Vagina (tissue), 2 donors: ENCODE measurements at places on chromosomes 2 and 18. TPM values are rescaled to one million over a fixed set of nuclear protein-coding genes. Genes with fewer than 3 reads are reported as not detected.
A peak's percentile ranks its signal among the peaks of the same experiment; 100 is the strongest.

GRCh38 chr2:231222318-231223000, 24.0 kb downstream of the ARMC9 start:
- DNase-seq = no peak
- no peak overlapping the region for H3K4me3 ChIP-seq
- H3K27ac ChIP-seq = peak overlapping the region; percentile 29

GRCh38 chr2:199201539-199201938, 256.2 kb downstream of the SATB2 start:
- H3K27ac ChIP-seq = no peak overlapping the region
- no peak for DNase-seq
- H3K27me3 ChIP-seq = no peaks in the 10 kb centered on the region
- H3K36me3 ChIP-seq = no peaks in the 10 kb centered on the region
- H3K4me3 ChIP-seq = no peak overlapping the region
- peaks cover 5% of the 10 kb centered on the region for H3K4me1 ChIP-seq

DNA sequence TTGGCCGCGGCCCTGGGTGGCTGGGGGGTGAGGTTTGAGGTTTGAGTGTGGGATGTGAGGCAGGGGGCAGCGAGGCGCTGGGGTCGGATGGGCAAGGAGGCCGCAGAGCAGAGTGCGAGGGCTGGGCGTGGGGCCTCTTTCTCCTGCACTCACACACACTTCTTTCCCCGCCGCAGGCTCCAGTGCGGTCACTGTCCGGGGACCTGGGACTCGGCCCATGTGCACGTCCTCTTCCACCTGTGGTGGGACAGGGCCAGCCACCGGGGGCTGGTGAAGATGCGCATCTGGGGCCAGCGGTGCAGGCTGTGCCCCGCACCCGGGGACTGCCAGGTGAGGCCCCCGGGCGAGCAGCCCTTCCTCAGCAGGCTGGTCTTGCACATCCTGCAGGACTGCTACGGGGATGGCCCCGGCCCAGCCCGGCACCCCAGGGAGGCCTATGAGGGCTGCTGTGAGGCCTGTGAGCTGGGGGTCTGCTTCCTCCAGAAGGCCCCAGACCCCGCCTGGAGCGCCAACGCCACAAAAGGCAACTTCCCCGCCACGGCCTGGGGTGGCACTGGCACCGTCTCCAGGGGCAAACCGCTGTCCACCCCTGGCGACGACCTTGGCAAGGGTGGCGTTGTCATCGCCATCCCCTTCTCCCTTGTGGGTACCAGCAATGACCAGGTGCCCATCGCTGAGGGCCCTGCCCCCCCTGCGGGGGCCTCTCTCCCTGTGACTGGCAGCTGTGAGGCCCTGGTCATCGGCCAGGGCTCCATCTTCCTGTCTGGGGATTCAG, 2.2 kb downstream of the RTP5 start:
- H3K27ac ChIP-seq = no peak overlapping the region
- H3K4me1 ChIP-seq = no peaks in the 10 kb centered on the region
- DNase-seq = no peak
- no peaks in the 10 kb centered on the region for H3K36me3 ChIP-seq

Gene RAB27B
- total RNA-seq = 6.1 TPM

DNA sequence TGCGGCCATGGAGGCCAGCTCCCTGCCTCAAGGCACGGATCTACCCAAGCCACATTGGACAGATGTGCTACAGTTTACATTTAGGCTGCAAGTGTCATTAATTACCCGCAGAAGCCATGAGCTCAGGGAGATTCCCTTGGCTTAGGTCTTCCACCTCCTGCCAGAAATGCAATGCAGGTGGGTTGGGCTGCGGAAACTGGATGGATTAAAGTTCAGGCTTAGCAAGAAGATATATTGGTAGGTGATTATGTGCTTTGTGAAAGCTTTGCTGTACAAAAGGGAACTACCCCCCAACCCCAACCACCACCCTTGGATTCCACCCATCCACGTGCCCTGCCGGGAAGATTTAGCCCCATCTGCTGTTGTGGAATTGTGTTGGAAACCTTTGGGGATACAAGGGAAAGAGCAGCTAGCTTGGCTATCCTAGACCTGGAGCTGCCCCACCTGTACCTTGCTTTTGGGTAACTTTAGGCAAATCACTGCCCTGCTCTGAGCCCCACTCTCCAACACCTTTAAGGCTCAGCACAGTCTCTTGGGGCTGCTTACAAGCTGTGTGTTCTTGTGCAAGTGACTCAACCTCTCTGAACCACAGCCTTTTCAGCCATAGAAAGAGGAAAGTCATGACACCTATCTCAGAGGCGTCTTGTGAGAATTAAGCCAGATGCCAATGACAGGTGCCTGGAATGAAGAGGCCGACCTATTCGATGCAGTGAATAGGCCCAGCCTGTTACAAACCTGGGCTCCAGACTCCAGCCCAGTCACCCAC, 141.6 kb upstream of the GLI2 start:
- peaks cover 37% of the 10 kb centered on the region for H3K4me1 ChIP-seq
- no peaks in the 10 kb centered on the region for H3K36me3 ChIP-seq
- no peak overlapping the region for H3K27ac ChIP-seq
- H3K27me3 ChIP-seq = no peaks in the 10 kb centered on the region
- no peak overlapping the region for H3K4me3 ChIP-seq
- no peak for DNase-seq

- H3K27me3 ChIP-seq = no peaks in the 10 kb centered on the region
- no peaks in the 10 kb centered on the region for H3K36me3 ChIP-seq
- no peak for DNase-seq
- H3K4me3 ChIP-seq = no peak overlapping the region
- no peaks in the 10 kb centered on the region for H3K4me1 ChIP-seq
Measured at GRCh38 chr2:114610677-114611076, 168.2 kb downstream of the DPP10 start.

DNA sequence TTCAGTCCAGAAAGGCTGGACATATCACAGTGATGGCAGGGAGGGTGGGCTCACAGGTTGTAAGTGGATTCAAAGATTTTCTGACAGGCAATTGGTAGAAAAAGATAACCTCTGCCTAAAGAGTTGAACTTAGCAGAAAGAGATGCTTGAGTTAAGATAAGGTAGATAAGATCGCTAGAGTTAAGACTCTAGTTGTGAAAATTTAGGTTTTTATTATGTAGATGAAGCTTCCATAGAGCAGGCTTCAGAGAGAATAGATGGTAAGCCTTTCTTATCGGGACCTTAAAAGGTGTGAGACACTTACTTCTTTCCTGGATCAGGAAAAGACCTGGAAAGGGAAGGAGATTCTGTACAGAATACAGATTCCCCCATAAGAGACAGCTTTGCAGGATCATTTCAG, 134.4 kb downstream of the GULP1 start:
- H3K27ac ChIP-seq = no peak overlapping the region
- no peak overlapping the region for H3K4me3 ChIP-seq

GRCh38 chr2:239312741-239313667, 87.8 kb downstream of the HDAC4 start:
- peak; percentile 87 for DNase-seq
- H3K27me3 ChIP-seq = no peaks in the 10 kb centered on the region
- H3K4me3 ChIP-seq = peak overlapping the region; percentile 6
- peaks cover 43% of the 10 kb centered on the region for H3K4me1 ChIP-seq
- H3K36me3 ChIP-seq = no peaks in the 10 kb centered on the region
- peak overlapping the region; percentile 59 for H3K27ac ChIP-seq

DNA sequence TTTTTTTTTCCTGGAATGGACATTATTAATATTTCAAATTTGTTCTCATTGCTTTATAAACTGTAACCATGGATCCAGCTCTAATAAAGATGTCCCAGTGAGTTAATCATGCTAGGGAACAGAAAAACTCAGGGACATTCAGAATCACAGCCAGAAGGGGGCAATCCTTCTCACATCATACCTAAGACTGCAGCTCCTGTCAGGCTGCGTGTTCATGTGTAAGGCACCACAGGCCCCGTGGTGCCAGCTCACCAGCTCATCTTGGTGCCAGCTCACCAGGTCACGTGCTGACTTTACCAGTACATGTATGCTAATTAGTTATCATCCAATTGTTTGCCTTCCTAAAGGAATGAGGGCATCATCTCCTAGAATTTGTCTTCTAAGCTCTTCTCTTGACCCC, 84.7 kb upstream of the NEDD4L start:
- H3K4me3 ChIP-seq = no peak overlapping the region
- no peaks in the 10 kb centered on the region for H3K27me3 ChIP-seq

DNA sequence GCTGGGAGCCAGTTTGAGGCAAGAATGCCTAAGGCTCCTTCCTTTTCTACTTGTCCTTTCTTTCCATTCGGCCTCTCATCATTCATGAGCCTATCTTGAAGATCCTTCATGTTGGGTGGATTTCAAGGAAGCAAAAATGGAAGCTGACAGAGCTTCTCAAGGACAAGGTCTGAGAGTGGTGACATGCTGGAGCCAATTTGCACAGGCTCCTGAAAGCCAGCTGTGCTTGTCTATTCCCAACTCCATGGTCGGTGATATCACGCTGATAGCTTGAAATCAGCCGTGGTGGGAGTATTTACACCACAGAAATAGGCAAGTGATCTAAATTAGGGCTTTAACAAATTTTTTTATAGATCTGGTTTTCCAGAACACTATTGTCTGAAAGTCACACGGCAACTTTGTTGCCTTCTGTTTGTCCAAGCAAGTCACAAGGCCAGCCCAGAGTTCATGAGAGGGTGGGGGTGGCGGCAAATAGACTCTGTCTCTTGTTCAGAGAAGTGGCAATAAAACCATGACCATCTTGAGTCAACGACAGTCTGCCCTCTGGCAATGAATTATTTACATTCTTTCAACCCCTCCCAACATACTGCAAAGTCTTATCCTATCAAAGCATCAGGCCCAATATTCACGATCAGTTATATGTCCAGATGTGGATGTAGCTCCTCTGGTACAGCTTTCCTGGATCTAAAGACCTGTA, 49.9 kb upstream of the SLC35F5 start:
- H3K4me1 ChIP-seq = no peaks in the 10 kb centered on the region
- no peaks in the 10 kb centered on the region for H3K27me3 ChIP-seq
- no peak overlapping the region for H3K27ac ChIP-seq
- no peaks in the 10 kb centered on the region for H3K36me3 ChIP-seq
- no peak for DNase-seq

- no peaks in the 10 kb centered on the region for H3K36me3 ChIP-seq
- no peak for DNase-seq
- no peaks in the 10 kb centered on the region for H3K4me1 ChIP-seq
Measured at GRCh38 chr2:171792886-171793580, 101.0 kb downstream of the SLC25A12 start.

- H3K36me3 ChIP-seq = no peaks in the 10 kb centered on the region
- H3K27ac ChIP-seq = no peak overlapping the region
- no peaks in the 10 kb centered on the region for H3K27me3 ChIP-seq
- no peak overlapping the region for H3K4me3 ChIP-seq
- no peak for DNase-seq
Measured at GRCh38 chr2:23497063-23497462, 112.1 kb downstream of the KLHL29 start.

Gene RAX
- not detected for total RNA-seq

GRCh38 chr18:74722237-74722636, 124.6 kb downstream of the ZNF407 start:
- H3K27me3 ChIP-seq = no peaks in the 10 kb centered on the region
- DNase-seq = no peak
- no peak overlapping the region for H3K27ac ChIP-seq
- H3K4me1 ChIP-seq = peaks cover 10% of the 10 kb centered on the region
- H3K4me3 ChIP-seq = no peak overlapping the region

DNA sequence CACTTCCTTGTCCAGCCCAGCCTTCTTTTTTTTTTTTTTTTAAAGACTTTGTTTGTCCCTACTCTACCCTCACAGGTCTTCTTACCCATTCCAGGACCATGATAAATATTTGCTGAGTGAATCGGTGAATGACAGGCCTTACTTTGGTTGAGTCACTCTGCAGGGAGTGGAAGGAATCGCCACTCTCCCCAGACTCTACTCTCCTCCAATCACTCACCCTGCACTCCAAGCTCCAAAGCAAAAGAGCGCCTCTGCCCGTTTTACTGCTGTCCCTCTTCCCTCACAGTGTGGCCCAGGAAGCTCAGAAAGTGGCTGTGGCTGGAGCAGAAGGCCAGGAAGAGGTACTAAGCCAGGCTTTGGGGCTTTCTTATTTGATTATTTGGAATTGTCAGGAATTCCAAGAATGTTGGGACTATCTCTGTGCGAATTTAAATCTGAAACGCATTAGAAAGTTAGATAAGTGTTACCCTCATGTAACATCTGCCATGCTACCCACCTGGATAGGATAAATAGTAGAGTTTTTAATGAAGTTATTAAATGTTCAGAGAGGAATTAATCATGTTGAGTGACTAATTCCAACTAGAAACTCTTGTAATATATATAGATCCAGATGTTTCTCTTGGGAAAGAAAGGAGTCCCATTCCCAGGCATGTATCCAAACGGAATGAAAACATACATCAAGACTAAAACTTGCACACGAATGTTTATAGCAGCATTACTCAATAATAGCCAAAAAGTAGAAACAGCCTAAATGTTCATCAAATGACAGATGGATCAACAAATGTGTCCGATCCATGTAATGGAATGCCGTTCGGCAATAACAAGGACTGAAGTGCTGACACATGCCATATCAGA, 43.0 kb upstream of the CHMP1B start:
- no peaks in the 10 kb centered on the region for H3K36me3 ChIP-seq
- no peaks in the 10 kb centered on the region for H3K4me1 ChIP-seq
- no peaks in the 10 kb centered on the region for H3K27me3 ChIP-seq
- H3K27ac ChIP-seq = no peak overlapping the region

DNA sequence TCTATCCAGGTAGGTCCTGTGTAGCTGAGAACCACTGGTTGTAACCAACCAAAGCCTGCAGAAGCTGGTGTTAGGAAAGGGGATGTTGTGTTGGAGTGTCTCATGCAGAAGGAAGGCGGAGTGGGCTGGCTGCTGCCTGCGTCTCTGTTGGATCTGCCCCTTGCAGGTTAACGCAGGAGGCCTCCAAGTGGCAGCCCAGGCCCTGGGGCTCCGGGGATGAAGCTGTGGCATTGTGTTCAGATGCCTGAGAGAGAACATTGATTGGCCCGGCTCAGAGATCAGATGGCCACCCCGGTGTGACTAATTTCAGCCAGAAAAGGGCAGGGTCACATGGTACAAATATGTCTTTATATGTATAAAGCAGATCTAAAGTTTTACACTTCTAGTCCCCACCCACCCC, 216.0 kb downstream of the GLI2 start:
- H3K36me3 ChIP-seq = no peaks in the 10 kb centered on the region
- no peak overlapping the region for H3K27ac ChIP-seq
- no peaks in the 10 kb centered on the region for H3K27me3 ChIP-seq
- H3K4me3 ChIP-seq = no peak overlapping the region

- H3K27me3 ChIP-seq = no peaks in the 10 kb centered on the region
- H3K4me3 ChIP-seq = no peak overlapping the region
Measured at GRCh38 chr2:1136067-1136466, 185.4 kb downstream of the SNTG2 start.

Gene MAIP1
- total RNA-seq = 16.0 TPM

Gene SOX11
- not detected for total RNA-seq

DNA sequence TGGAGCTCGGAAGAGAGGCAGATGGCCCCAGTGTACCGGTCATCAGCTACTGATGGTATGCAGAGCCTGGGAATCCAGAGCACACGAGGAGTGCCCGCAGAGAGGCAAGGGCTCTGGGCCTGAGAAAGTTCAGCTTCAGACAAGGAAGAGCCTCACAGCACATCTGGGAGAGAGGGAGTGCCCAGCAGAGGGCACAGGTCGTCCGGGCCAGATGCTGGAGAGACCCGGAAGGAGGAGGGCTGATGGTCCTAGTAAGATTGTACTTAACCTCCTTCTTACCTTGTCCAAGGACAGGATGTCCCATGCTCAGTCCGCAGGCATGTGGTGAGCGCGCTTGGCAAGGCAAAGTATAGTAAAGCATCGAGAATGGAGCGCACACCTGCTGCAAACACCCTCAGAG, 24.4 kb upstream of the CHMP1B start:
- H3K4me3 ChIP-seq = no peak overlapping the region
- H3K27ac ChIP-seq = no peak overlapping the region
- DNase-seq = no peak
- no peaks in the 10 kb centered on the region for H3K27me3 ChIP-seq
- no peaks in the 10 kb centered on the region for H3K4me1 ChIP-seq
